ENCODE measurements at places on chromosomes 4 and X.

GRCh38 chrX:118756101-118756500, 28.7 kb downstream of the IL13RA1 start:
- DNase-seq, result no peak

DNA sequence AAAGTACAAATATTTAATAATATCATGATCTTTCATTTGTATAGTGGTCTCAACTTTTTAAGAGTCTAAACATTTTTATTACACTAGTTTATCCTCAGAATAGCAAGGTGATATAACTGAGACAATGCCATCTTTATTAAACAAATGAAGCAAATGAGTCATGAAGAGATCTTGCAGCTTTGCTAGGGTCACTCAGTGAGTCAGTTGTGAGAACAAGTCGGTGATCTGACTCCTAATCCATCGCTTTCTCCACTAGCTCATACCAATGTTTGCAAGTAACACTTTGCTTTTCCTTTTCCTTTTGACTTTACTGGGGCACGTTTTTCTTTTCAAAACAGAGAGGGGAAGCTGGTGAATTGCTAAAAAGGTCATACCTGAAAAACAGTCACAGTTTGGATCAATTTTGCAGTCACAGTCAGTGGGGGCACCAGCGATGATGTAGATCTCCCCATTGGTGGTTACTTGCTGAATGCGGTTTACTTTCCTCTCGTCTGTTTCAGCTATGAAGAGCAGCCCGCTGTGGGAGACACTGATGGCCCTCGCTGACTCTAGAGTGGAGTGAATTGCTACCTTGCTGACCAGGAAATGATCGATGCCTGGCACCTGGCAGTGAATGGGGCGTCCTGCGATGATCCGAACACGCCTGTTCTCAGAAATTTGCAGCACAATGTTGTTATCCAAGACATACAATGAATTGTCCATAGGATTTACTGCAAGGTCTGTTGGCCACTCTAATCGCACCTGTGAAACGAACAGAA, 75.7 kb downstream of the SH2D1A start:
- no peak for DNase-seq

GRCh38 chrX:20746690-20747089, 480.0 kb upstream of the RPS6KA3 start:
- DNase-seq, result no peak

DNA sequence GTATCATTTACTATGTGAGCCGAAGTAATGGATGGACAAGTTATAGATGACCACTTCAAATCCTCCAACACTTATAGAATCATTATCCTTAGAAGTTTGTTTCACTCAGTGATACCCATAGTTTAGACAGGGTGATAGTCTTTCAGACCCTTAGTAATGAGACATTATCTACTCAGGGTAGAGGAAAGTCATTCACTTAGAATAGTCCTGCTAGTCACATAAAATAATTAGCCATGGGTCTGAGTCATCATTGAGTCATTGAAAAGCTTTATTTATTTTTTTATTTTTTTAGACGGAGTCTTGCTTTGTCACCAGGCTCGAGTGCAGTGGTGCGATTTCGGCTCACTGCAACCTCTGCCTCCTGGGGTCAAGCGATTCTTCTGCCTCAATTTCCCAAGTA, 321.7 kb upstream of the FSTL5 start:
- no peak for DNase-seq

DNA sequence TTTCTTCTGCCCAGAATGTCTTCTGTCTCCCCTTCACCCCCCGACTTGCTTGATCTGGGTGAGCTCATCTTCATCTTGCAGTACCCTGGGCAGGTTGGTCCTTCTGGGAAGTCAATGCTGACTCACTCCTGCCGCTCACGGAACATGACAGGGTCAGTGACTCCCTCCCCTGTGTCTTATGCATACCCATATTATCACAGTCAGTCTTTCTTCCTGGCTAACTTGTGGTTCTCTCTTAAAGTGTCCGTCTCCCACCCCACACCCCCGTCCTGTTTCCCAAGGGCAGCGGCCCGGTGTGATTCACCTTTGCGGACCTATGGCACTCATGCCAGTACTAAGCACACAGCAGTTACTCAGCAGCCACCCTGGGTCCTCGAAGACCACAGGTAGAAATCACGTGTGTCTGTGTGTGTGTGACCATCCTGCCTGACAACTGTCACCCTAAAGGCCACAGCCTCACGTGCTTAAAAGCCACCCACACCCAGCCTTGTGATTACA, 17.7 kb downstream of the IQSEC2 start:
- DNase-seq, result no peak

- no peak for DNase-seq
Measured at GRCh38 chr4:177921715-177922114, 479.5 kb upstream of the AGA start.

GRCh38 chr4:10115797-10116568, 616 bp downstream of the WDR1 start:
- DNase-seq, result peak; percentile 58

DNA sequence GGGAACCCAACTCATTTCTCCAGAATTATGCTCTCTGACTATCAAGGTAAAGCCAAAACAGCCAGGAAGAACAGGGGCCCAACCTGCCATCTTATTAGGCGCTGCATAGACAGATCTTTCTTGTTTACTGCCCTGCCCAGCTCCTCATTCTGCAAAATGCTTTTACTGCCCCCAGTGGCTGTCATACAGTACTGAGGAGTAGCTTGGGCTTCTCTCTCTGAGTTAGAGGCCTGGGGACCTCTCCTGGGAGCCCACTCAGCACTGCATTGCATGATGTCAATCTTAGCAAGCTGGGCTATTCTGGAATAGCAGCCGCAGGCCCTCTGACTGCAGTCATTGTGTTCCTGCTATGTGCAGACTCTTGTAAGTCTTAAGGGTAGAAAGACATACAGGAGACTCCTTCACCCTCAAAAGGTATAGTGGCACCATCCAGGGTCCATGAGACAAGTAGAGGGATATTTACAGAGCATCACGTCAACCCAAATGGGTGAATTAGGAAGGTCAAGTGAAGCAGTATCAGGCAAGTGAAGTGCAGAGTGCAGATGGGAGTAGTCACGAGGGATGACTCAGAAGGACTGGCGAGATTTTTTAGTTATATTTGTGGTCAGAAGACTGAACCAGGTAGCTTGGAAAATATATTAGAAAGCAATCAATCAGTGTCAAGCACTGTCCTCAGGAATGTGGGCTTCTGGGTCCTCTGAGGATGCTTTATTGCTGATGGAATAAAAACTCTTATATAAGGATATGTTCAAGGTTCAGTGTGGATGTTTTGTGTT, 294.1 kb upstream of the SFRP2 start:
- DNase-seq, result no peak

GRCh38 chrX:18638398-18638797, 33.5 kb downstream of the RS1 start:
- DNase-seq, result no peak

- DNase-seq, result no peak
Measured at GRCh38 chrX:69123481-69123880, 41.8 kb downstream of the PJA1 start.

- peak; percentile 19 for DNase-seq
Measured at GRCh38 chrX:119118780-119119395, 8.7 kb downstream of the KIAA1210 start.

GRCh38 chrX:106927023-106927422, 6.8 kb downstream of the CLDN2 start:
- DNase-seq, result no peak

- DNase-seq, result no peak
Measured at GRCh38 chrX:135193740-135194139, 22.5 kb upstream of the CT55 start.

- DNase-seq, result no peak
Measured at GRCh38 chrX:2533424-2533823, 32.6 kb upstream of the DHRSX start.

GRCh38 chr4:174314770-174315169, 31.1 kb downstream of the CEP44 start:
- DNase-seq, result no peak

DNA sequence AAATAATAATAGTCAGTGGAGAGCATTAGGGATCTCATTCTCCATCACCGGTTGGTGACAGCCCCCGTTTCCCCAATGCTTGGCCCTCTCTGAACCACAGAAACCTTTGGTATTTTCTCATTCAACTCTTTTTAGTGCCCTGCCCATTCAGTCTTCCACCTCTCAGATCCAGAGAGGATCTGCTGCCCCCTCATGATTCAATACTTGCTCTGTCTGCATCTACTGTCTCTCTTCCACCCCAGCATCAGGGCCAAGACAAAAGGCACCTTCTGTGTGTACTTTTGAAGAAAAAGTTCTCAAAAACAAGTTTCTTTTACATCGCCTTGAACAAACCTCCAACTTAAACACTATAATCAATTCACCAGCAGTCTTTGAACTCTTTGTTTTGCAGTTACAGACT, 19.3 kb downstream of the CLTRN start:
- DNase-seq, result no peak

GRCh38 chr4:156939139-156939538, 32.5 kb downstream of the PDGFC start:
- no peak for DNase-seq

All from activated T-cell treated with anti-CD3 and anti-CD28 coated beads for 4 hours (primary cell).